ENCODE measurements at places on chromosomes 6 and 20.

DNA sequence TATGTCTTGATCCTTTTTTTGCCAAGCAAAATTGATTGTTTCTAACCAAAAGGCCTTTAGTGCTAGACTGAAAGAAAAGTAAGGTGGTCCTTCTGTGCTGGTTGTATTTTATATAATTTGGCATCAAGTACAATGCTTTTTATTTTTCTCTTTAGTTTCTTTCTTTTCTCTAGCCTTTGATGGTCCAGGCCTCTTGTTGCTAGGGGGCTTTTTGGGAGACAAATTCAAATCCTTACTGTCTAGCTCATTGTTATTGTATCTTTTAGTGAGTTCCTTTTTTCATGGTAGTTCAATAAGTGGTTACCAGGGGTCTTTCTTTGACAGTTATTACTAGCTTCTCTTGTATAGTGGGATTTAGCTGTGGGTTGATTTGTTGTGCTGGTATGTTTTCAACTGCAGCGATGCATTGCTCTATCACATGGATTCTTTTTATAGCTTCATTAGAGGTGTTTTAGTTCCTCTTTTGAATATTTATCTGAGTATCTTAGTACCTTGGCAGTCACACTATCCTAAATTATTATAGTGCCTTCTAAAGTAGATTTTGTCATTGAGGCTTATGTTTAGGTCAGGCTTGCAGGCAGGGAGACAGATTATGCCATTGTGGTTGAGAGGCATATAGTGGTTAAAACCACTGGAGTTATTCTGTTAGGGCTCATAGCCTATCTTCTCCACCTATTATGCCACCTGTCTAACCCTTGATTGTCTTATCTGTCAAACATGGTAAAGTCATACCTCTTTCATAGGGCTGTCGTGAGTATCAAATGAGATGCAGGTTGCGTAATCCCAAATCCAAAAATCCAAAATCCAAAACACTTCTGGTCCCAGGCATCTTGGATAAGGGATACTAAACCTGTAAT, 49.5 kb downstream of the KCNS1 start:
- no peak for DNase-seq

- no peak for DNase-seq
Measured at GRCh38 chr6:83870649-83871048, 11.2 kb downstream of the CYB5R4 start.

DNA sequence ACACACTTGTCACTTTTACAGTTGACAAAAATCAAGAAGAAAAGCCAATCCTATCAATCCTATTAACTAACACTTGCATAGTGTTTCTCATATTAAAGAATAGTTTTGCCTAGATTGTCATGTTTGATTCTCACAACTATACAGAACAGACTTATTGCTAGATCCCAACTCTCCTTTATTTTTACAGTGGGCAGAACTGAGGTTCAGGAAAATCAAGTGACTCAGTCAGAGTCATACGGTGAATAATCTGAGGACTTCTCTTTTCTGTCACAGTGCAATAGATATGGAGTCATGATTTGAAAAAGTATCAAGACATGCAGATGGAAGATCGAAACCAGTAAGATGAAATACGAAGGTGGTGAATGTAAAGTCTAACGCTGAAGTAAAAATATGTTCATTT, 195.1 kb upstream of the CITED2 start:
- no peak for DNase-seq

DNA sequence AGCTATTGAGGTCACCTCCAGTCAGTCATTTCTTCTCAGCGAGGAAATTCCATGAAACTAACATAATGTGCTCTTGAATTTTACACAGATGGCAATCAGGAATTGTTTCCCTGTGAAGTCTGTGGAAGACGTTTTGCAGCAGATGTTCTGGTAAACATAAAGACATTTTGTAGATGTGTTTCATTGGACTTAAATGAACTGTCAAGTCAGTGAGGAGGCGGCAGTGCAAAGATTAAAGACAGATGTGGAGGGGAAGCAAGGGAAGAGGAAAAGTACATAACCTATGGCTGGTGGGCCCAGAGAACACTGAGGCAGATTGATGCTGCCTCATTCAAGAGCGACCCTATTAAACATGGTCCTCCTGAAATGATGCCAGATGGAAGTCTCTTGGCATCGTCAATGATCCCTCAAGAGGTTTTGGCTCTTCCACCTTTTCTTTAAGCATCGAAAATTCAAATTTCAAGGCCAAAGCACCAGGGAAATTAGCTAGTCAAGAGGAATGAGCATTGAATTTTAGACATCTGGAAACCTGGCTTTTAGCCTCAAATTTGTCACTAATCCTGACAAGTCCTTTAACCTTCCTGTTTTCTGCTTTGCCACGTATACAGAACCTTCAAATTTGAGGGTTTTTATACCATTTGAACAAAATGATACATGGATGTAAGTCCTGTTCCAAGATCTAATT, 20.1 kb downstream of the ZC2HC1B start:
- DNase-seq: no peak

GRCh38 chr6:163607792-163608191, 193.3 kb downstream of the QKI start:
- no peak for DNase-seq

- no peak for DNase-seq
Measured at GRCh38 chr6:45555981-45556771, 178.4 kb upstream of the SUPT3H start.

- no peak for DNase-seq
Measured at GRCh38 chr6:3409699-3410384, 47.0 kb downstream of the SLC22A23 start.

DNA sequence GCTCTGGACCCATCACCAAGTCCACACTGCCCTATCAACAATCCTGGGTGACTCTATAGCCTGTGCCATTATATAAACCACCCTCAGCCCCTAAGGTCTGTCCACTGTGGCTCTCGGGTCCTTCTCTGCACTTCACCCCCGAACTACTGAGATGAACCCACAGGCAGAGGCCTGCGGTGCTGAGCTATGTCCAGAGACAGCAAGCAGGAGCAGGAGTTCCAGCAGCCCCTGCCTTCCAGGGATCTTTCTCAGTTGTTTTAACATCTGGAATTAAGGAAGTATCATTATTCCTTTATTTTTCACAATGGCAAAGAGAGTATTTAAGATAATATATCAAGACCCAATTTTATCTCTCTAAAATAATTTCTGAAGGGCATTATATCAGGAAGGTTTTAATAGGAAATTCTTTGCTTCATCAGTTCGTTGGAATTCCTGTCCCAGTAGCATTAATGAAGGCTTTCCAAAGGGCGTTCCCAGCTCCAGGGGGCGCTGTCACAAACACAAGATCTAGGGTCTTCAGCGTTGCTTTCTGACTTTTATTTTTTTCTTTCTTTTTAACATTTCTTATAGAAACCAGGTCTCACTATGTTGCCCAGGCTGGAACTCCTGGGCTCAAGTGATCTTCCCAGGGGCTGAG, 27.3 kb downstream of the RRBP1 start:
- DNase-seq: no peak

Measured in NCI-H748 treated with DMSO at 0.1 percent for 48 hours (cell line).